ENCODE measurements at places on chromosomes 16 and 17. TPM values are rescaled to one million over a fixed set of nuclear protein-coding genes. Genes with fewer than 3 reads are reported as not detected.
A peak's percentile ranks its signal among the peaks of the same experiment; 100 is the strongest.

CORO6 gene
- 6.3 TPM for total RNA-seq

GRCh38 chr16:26550111-26550610 lies 516.6 kb upstream of the C16orf82 start:
- no peaks in the 10 kb centered on the region for H3K4me1 ChIP-seq
- H3K27me3 ChIP-seq: peaks cover 20% of the 10 kb centered on the region
- H3K36me3 ChIP-seq: no peaks in the 10 kb centered on the region
- DNase-seq: no peak

GRCh38 chr16:81516478-81517149 lies 72.0 kb downstream of the CMIP start:
- no peaks in the 10 kb centered on the region for H3K27me3 ChIP-seq
- H3K36me3 ChIP-seq: peaks cover 36% of the 10 kb centered on the region
- H3K27ac ChIP-seq: peak overlapping the region; percentile 49
- H3K4me1 ChIP-seq: peaks cover 65% of the 10 kb centered on the region

DNA sequence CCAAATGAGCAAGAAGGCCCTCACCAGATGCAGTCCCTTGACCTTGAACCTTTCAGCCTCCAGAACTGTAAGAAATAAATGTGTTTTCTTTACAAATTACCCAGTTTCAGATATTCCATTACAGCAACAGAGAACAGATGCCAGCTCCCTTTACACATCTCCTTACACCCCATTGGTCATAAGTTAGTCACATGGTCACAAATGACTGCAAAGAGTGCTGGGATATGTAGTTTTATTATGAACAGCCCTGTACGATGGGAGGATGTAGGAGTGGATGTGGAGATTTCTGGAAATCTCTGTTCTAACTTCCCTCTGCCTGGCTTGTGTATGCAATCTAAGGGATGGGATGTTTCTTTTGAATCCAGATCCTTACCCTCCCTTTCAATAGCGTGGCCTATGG lies 13.3 kb upstream of the RPL38 start:
- peaks cover 22% of the 10 kb centered on the region for H3K4me1 ChIP-seq
- no peak overlapping the region for H3K4me3 ChIP-seq
- DNase-seq: no peak
- H3K36me3 ChIP-seq: no peaks in the 10 kb centered on the region
- H3K27me3 ChIP-seq: peaks cover 9% of the 10 kb centered on the region

DNA sequence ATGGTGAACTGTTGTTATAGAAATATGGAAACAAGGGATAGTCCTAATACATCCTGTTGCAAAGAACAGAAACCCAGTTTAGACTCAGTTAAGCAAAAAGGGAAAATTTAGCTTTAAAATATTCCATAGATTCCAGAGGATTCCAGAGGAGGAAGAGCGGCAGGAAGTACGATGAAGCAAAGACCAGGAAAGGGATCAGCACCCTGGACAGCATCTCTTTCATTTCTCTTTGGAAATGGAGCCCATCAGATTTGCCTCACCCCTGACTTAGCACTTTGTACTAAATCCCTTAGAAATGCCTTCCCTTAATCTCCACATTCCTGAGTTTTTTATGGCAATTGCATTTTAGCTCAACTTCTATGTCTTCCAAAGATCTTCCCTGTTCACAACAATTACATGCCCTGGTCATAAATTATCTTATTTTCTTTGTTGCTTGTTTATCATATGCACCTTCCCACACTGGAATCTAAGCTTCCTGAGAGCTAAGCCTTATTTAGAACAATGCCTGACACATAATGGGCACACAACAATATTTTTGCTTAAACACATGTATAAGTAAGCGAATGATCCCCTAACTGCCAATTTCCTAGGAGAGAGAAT lies 150.0 kb upstream of the RBFOX1 start:
- no peaks in the 10 kb centered on the region for H3K4me1 ChIP-seq
- no peak overlapping the region for H3K27ac ChIP-seq
- no peak for DNase-seq

DNA sequence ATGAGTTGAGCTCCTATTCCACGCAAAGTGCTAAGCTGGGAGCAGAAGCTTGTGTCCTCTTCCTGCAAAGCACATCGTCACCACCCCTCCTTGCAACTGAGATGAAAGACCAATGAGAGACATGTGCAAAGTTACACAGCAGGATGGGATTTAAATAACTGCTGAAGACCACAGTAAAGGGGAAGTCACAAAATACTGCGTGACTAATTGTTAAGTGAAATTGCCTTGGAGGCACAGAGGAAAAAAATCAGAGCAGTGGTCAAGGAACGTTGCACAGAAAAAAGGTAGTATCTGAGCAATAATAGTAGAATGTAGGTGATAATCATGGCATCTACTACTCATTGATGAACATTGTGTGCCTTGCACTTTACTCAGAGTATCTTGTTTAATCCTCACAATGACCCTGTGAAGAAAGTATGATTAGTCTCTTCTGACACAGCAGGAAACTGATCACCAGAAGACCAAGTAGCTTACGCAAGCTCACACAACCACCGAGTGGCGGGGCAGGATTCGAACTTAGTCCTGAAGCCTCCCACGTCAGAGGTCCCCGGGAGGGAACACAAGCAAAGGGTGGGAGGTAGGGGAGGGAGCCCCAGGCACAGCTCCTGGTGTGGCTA lies 15.4 kb upstream of the MYO18A start:
- H3K4me1 ChIP-seq: peaks cover 11% of the 10 kb centered on the region
- peaks cover 23% of the 10 kb centered on the region for H3K27me3 ChIP-seq
- H3K27ac ChIP-seq: no peak overlapping the region
- DNase-seq: no peak

FNDC8 gene
- total RNA-seq: not detected

PRR11 gene
- total RNA-seq: 91.9 TPM

DNA sequence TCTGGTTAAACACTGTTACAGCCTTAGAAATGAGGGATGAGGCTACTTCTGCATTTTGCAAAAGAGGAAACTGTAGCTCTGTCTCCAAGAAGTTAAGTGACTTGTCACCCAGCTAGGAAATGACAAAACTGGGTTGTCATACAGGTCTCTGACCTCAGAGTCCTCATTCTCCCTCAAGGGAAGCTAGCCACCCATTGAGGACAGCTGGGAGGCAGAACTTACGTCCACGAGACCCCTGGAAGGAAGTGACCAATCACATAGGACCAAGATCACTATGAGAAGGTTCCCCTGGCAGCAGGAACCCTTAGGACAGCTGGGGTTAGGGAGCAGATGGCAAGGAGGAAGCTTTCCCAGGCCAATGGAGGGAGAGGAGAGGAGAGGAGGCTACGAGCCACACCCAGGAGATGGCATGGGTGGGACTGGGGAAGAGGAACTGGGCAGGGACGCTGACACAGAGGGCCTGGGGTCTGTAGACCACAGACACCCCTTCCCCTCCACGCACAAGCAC lies 11.2 kb downstream of the METTL22 start:
- H3K4me3 ChIP-seq: no peak overlapping the region
- peaks cover 53% of the 10 kb centered on the region for H3K36me3 ChIP-seq
- no peak for DNase-seq
- no peaks in the 10 kb centered on the region for H3K27me3 ChIP-seq

DNA sequence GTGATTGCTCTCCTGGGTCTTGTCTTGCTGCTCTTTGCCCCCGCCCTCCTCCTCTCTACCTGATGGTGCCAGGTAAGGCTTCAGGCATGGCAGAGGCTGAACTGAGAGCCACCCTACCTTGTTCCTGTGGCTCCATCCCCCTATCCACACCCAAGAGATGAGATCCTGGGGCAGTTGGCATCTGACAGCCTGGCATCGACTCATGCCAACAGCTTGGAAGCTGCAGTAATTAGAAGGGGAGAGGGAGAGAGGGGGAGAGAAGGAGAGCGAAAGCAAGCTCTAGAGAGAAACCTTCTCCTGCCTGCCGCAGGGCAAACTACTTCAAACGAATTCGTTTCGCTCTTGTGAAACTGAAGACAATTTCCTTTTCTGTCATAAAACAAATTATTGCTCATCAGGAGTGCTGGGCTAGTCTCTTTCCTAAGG lies 13.8 kb upstream of the SP6 start:
- H3K4me3 ChIP-seq: no peak overlapping the region
- peaks cover 9% of the 10 kb centered on the region for H3K27me3 ChIP-seq
- no peak overlapping the region for H3K27ac ChIP-seq

MT1F gene
- 28.0 TPM for total RNA-seq

- no peak for DNase-seq
- peaks cover 20% of the 10 kb centered on the region for H3K27me3 ChIP-seq
- no peaks in the 10 kb centered on the region for H3K36me3 ChIP-seq
- H3K27ac ChIP-seq: no peak overlapping the region
- H3K4me1 ChIP-seq: no peaks in the 10 kb centered on the region
- no peak overlapping the region for H3K4me3 ChIP-seq
Observed at GRCh38 chr17:65442250-65442649, 119.2 kb downstream of the AXIN2 start.

DNA sequence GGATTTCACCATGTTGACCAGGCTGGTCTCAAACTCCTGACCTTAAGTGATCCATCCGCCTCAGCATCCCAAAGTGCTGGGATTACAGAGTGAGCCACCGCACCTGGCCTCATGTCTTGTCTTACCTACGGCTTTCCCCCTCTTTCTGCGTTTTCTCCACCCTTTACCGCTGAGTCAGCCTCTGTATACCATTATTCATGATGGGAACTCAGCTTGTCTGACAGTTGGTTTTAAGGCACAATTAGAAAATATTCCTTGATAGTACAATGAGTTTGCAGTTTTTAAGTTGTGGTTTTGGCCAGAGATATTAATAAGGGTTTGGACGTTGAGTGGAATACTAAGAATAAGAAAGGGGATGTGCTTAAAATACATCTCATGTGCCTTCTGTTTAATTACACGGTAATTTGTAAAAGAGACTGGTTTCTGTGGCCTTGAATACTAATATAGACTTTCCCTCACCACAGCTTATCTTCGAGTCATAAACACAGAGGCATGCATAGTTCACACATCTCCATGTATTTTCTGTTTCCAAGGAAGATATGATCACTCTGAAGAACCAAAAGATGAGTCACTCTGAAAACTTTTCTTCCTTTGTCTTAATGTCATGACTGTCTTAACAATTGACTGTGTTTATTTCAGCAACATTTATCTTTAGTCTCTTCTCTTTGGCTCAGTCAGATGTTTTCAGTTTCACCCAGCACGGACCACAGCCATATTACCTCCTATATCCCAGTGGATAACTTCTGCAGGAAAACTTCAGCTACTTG lies 54.4 kb downstream of the PITPNC1 start:
- H3K4me1 ChIP-seq: peaks cover 73% of the 10 kb centered on the region
- no peak for DNase-seq
- H3K4me3 ChIP-seq: peak overlapping the region; percentile 20
- H3K27ac ChIP-seq: peak overlapping the region; percentile 39

GRCh38 chr16:22073350-22073749 lies 19.0 kb upstream of the VWA3A start:
- no peak overlapping the region for H3K27ac ChIP-seq
- no peak overlapping the region for H3K4me3 ChIP-seq
- no peaks in the 10 kb centered on the region for H3K27me3 ChIP-seq
- no peaks in the 10 kb centered on the region for H3K36me3 ChIP-seq
- no peak for DNase-seq

GRCh38 chr16:68005211-68005610 lies 5.9 kb upstream of the DPEP2 start:
- no peak for DNase-seq
- H3K27me3 ChIP-seq: no peaks in the 10 kb centered on the region
- no peaks in the 10 kb centered on the region for H3K36me3 ChIP-seq
- H3K27ac ChIP-seq: peak overlapping the region; percentile 90
- peaks cover 26% of the 10 kb centered on the region for H3K4me1 ChIP-seq

DNA sequence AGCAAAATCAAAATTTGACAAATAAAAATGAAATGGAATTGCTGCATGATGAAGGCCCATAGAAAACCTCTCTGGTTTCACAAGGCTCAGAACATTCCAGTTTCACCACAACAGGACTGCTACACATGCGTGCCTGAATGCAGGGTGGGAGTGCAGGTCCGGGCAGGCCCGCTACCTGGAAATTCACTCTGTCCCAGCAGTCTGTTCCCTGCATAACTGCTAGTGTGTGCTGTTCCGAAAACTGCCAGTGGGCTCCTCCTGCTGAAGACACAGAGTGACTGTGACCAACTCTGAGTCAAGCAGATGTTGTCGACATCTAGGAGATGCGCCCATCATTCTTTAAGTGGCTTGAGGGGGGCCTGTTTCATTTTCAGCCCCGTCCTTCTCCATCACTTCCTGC lies 284.8 kb upstream of the MAF start:
- no peak for DNase-seq

DNA sequence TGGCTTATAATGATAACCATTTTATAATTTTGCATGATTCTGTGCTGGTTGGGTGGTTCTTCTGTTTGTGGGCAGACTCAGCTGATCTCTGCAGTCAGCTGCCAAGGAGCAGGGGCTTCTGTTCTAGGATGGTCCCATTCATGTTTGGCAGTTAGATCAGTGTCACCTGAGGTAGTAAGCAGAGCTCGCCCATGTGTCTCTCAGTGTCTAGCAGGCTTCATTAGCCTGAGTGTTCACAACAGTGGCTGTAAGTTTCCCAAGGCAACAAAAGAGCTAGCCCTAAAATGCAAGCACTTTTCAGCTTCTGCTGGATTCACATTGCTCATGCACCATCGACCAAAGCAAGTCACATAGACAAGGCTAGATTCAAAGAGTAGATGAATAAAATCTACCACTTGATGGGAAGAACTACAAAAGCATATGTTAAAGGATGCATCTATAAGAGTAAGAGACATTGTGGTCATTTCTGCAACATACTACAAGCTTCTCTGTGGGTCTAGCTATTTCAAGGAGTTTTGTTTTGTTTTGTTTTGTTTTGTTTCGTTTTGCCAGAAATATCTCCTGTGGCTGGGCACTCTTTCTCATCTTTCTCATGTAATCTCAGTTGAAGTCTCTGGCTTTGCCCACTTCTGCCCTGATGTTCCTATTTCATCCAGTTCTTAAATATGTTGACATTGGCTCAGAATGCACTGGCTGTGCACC lies 180.8 kb downstream of the HS3ST4 start:
- H3K36me3 ChIP-seq: no peaks in the 10 kb centered on the region
- H3K27ac ChIP-seq: no peak overlapping the region
- no peaks in the 10 kb centered on the region for H3K27me3 ChIP-seq
- H3K4me3 ChIP-seq: no peak overlapping the region

CCL3 gene
- total RNA-seq: 5.1 TPM

GP2 gene
- not detected for total RNA-seq

GRCh38 chr17:32298298-32298697 lies 32.7 kb downstream of the RHBDL3 start:
- H3K36me3 ChIP-seq: no peaks in the 10 kb centered on the region
- H3K27me3 ChIP-seq: peaks cover 2% of the 10 kb centered on the region
- H3K4me1 ChIP-seq: no peaks in the 10 kb centered on the region
- H3K27ac ChIP-seq: no peak overlapping the region
- no peak overlapping the region for H3K4me3 ChIP-seq

DNA sequence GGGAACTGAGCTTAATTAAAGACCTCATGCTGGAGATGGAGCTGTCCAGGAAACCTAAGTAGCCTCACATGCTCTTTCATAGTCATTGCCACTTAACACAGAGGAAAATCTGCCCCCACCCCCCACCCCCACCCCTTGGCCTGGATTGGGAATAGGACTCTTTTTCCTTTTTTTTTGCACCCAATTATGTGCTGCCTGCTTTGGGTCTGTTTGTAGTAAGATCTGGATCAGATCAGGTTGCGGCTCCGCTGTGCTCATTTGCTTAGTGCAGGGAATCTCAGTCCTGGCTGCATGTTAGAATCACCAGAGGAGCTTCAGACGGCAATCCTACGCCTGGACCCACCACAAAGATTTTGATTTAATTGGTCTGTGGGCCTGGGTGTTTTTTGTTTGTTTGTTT lies 219.0 kb downstream of the UTP18 start:
- H3K4me3 ChIP-seq: no peak overlapping the region
- DNase-seq: no peak
- H3K36me3 ChIP-seq: no peaks in the 10 kb centered on the region
